ENCODE measurements at places on chromosomes 3 and 15. TPM values are rescaled to one million over a fixed set of nuclear protein-coding genes. Genes with fewer than 3 reads are reported as not detected.

GRCh38 chr15:49278751-49279150 lies 108.7 kb downstream of the GALK2 start:
- DNase-seq, result no peak

DNA sequence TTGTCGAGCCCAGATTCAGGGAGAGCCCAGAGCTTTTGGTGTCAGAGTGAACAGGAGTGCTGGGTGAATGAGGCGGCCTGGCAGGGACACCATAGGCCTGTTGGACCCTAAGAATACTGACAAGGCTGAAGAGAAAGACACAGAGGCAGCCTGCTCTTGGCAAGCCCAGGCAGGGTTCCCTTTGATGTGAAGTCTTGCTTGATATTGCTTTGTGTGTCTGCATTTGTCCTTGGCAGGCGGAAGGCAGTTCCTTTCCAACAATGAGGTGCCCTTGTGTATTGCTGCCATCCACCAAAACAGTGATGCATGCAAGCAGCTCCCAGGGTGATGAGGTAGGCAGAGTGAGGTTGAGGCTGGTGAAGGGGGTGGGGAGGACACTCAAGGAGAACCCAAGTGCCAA lies 152.7 kb upstream of the TSC22D2 start:
- no peak for DNase-seq

MEGF11 gene
- polyA plus RNA-seq, result 3.0 TPM

DNA sequence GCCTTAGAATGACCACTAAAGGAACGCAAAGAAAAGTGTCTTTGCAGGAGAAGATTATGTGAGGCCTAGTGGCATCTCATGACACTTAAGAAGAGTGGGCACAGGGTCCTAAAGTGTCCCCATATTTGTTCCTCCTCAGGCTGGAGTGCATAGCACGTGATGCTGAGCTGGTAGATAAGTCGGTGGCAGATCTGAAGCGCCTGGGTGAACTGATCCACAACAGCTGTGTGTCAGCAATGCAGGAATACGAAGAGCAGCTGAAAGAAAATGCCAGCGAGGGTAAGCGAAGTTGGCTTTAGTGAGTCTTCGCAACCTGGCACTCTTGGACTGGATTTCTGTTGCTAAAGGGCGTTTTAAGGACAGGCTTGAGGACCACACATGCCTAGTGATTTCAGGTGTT lies 92.6 kb downstream of the CHD2 start:
- no peak for DNase-seq

- DNase-seq, result no peak
Observed at GRCh38 chr15:88106074-88106473, 150.5 kb downstream of the NTRK3 start.

GRCh38 chr3:112759681-112760080 lies 87.0 kb downstream of the CD200R1L start:
- no peak for DNase-seq

CNTN4 gene
- polyA plus RNA-seq, result 31.2 TPM

All from left renal cortex interstitium (tissue), 4 donors.